ENCODE measurements at places on chromosomes 6 and 20.

DNA sequence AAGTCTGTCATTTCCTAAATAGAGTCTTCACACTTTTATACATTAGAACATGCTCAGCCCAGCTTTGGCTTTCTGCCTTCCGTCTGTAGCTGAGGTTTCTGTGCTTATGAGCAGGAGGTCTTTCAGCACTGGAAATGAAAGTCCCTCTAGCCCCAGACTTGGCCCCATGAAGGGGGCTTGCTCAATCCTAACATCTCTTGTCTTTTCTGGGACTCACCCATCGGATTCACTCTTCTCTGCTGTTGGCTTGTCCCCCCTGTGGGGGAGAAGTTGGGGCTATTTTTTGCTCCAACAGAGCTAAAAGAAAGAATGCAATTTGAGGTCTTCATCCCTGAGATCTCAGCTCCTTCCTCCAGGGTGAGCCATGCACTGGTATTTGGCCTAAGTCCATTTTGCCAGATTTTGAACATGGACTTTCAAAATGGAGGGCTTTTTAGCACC lies 177.7 kb downstream of the MRPL14 start:
- DNase-seq = no peak

- DNase-seq = no peak
Measured at GRCh38 chr20:57897891-57898290, 188.1 kb upstream of the PMEPA1 start.

GRCh38 chr6:38580030-38580429 lies 59.7 kb downstream of the BTBD9 start:
- DNase-seq = no peak

GRCh38 chr6:43982084-43982625 lies 145.1 kb downstream of the MRPL14 start:
- DNase-seq = no peak

GRCh38 chr6:4577406-4577805 lies 198.8 kb upstream of the CDYL start:
- DNase-seq = no peak

DNA sequence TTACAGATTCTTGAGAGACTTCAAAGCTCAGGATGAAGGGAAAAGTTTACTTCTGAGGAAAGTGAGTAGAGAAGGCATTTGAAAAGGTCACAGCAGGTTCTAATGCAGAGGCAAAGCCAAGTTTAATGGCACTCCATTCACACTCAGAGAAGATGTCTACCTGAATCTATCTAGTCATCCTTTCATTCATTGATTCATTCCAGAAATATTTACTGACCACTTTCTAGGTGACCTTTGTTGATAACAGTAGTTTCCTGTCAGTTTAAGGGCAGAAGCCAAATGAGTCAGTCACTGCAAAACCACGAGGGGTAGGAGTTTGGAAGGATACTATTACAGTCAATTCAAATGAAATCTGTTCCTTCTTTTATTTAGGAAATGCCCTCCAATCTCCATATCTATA lies 30.8 kb downstream of the FBXO5 start:
- DNase-seq = peak; percentile 75

DNA sequence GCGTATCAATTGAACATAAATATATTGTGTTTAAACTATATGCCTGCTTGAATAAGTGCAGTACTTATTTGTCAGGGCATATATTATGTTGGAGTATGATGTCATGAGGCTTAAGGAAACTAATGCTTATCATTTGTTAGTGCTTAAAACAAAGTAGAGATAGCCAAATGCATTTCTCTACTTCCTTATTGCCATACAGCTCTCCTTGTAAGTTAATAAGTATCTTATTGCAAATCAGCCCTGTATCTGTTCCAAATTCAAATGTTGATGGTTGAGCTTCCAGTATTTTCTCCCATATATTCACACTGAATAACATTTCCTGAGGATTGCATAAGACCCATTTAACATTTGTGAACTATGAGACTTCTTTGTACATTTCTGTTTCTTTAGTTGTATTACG lies 57.8 kb downstream of the CARMIL1 start:
- peak; percentile 39 for DNase-seq
